ENCODE measurements at places on chromosomes 2 and 18.

GRCh38 chr18:63152096-63152495 lies 167.5 kb downstream of the BCL2 start:
- DNase-seq = peak; percentile 43

GRCh38 chr18:49321271-49321670 lies 139.2 kb downstream of the DYM start:
- DNase-seq = no peak

DNA sequence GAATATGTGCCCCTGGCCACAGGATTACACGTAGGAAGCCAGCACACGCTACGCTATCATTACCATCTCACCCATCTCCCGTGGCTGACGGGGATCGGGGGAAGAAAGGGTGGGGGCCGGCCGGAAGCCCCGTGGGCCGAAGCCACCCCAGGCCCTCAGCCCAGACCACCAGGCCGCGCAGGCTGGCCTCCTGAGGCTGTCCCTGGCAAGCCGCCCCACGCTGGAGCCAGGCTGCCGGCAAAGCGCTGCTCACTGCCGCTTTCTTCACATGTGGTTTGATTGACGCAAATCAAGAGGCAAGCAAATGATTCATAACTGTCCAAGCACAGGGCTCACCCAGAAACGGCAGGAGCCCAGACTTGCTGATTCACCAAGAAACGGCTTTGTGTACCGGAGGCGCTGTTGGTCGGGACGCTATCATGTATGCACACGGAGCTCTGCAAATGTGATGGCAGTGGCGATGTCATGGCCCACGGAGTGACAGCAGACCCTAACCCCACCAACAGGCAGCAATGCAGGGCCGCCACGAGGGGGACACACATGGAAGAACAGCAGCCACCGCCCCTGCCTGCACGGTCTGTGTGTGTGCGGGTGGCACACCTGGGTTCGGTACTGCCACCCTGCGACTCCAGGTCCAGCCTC lies 125.7 kb downstream of the HDAC4 start:
- peak; percentile 77 for DNase-seq

GRCh38 chr2:2114707-2115245 lies 216.3 kb downstream of the MYT1L start:
- DNase-seq = no peak

GRCh38 chr18:3479978-3480509 lies 30.1 kb downstream of the TGIF1 start:
- DNase-seq = no peak

DNA sequence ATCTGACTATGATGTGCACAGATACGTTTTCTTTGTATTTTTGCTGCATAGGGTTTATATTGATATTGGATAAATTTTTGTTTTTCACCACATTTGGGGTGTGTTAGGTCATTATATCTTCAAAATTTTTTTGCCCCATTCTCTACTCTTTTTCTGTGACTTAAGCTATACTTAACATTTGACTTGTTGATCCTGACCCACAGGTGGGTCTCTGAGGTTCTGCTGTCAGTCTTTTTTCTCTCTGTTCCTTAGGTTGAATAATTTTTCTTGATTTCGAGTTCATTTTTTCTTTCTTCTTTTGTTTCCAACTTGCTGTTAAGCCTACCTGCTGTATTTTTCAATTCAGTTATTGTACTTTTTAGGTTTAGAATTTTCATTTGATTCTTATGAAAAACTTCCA lies 12.1 kb downstream of the RAB3GAP1 start:
- DNase-seq = no peak

- DNase-seq = no peak
Measured at GRCh38 chr2:147223119-147223518, 621.7 kb upstream of the ACVR2A start.

DNA sequence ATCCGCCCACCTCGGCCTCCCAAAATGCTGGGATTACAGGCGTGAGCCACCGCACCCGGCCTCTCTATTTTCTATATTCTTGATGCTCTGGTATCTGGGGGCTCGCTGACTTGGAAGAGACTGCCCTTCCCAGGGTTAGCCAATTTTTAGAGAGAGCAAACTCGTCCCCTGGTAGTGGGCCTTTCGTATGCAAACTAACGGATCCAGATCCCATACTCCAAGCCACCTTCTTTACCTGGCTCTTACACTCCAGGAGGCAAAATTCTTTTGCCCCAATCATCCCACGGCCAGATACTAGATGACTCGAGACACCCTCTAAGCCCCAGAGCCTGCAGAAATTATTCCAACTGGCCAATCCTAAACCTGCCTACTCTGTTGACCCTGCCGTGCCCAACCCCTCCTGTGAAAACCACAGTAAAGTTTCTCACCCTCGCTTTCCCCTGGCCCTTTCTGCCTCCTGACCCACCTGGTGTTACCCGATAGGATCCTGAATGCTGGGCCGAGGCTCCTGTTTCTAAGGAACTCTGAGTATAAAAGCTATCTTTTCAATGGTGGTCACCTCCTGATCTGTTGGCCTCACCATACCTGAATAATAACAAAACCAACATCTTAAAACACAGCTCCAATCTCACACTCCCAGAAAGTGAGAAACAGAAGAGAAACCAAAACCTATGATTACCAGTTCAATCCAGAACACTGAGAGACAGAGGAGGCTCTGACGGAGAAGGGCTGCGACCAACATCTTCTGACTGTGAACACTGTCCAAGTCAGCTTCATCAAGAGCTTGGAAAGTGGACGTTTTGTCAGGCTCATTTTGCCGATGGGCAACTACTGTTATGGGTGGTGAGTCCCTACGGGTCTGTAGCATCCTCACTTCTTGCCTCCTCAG lies 57.6 kb upstream of the ZNF532 start:
- no peak for DNase-seq

GRCh38 chr2:219272995-219273394 lies 6.2 kb upstream of the DNAJB2 start:
- DNase-seq = no peak

- no peak for DNase-seq
Measured at GRCh38 chr2:109529532-109530449, 84.0 kb downstream of the SEPTIN10 start.

Measured in activated effector memory CD4-positive, alpha-beta T cell treated with Interleukin-2 at 50 U/mL for 16 hours (primary cell).